ENCODE measurements at places on chromosomes 13 and 19. TPM values are rescaled to one million over a fixed set of nuclear protein-coding genes. Genes with fewer than 3 reads are reported as not detected.

- no peak for DNase-seq
Observed at GRCh38 chr19:9885077-9885552, 50.0 kb downstream of the PIN1 start.

Gene C19orf67
- not detected for total RNA-seq

Gene ZNF738
- total RNA-seq = 18.9 TPM

DNA sequence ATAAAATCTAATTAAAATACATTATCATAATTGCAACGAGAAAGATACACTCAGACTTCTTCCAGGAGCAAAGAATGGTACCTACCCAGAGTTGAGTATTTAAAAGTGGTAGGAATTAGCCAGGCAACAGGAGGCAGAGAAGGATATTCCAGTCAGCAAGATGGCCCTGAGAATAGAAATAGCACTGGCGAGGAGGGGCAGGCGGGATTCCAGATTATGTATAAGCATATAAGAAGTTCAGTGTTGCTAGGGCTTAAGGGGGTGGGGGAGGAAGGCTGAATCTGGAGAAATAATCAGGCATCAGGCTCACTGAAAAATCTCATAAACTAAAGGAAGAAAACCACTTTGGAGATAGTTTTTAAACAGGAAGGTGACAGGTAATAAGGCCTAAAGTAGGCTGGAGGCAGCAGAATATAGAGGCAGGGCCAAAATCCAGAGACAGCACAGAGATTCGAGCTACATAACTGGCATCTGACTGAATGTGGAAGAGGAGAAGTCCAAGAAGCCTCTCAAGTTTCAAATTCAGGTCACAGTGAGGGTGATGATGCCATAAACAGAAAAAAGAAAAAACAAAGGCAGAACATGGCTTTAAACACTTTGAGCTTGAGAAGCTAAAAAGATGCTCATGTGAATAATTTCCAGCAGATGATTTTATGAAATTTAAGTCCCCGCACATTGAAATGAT is 7.5 kb downstream of the KPNA3 start:
- DNase-seq = no peak

Gene FCGBP
- 4.8 TPM for total RNA-seq
